Stimulated activated CD4-positive, alpha-beta T cell treated with anti-CD3 and anti-CD28 coated beads, Interleukin-4, amount 100 ng/mL, for 4 hours (primary cell): ENCODE measurements at places on chromosomes 6 and 20.

DNA sequence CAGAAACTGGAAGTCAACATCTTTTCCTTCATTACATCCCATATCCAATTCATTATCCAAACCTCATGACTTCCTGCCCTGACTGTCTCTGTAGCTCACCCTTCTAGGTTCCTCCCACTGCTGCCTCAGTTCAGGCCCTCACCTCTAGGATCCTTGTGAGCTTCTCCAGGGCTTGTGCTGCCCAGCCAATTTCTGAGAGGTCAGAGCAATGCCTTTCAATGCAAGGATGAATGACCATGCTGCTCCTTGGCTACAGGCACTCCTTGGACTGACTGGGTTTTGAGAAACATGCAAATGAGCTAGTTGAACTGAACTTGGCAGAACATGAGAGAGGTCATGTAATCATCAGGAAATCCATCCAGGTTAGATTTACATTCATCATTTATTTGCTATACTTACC, 173.4 kb downstream of the KIF16B start:
- no peak for DNase-seq

DNA sequence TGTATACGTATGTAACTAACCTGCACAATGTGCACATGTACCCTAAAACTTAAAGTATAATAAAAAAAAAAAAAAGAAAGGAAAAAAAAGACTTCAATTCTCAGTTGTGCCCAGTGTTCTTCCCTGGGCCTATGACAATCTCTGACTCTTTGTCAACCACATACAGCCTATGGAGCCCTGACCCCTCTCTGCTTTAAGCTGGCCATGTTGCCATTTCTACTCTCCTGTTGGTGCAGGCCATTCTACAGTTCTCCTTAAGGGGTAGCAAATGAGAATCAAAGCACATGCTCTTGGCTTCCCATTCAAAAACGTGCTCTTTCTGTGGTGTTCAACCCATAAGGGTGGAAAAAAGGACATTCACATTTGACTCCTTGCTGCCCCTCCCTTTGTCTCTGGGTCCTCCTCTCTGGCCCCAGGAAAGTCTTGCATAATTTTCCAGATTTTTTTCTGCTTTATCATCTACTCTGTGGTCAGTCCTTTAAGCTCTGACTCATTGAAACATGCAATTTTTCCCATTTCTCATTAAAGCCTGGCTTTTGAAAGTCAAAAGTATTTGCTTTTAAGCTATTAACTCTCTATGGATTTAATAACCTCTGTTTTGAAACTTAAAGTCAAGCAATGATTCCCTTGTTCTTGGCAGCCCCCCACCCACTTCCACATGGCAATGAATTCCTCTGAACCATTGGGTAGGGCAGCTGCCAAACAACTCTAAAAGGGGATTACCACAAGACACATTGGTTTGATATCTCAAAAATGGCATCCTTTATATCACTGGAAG, 208.6 kb upstream of the MCHR2 start:
- DNase-seq, result no peak

- DNase-seq, result no peak
Observed at GRCh38 chr6:3291987-3292386, 33.2 kb downstream of the PSMG4 start.

GRCh38 chr6:50963952-50964351, 145.3 kb downstream of the TFAP2B start:
- no peak for DNase-seq

GRCh38 chr6:12304487-12304886, 14.3 kb downstream of the EDN1 start:
- no peak for DNase-seq

DNA sequence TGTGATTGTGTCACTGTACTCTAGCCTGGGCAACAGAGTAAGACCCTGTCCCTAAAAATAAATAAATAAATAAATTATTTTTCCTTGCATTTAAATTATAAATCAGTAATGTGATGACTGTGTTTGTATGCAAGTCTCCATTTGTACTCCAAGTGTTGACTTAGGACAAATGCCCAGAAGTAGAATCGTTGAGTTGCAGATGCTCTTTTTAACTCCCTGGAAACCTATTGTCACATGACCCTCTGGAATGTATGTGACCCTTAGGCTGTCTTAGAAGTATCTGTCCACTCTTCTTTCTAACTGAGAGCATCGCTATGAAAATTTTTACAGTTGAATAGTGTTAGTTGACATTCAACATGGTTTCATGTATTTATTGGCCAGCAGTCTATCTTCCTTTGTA, 18.8 kb downstream of the OR2A4 start:
- DNase-seq, result no peak

- no peak for DNase-seq
Observed at GRCh38 chr20:53070706-53071392, 98.7 kb downstream of the TSHZ2 start.
